Dorsolateral prefrontal cortex (tissue), 122 donors: ENCODE measurements at places on chromosomes 6 and 20.

- no peak for DNase-seq
These were observed 213.8 kb upstream of the AGPAT4 start for GRCh38 chr6:161487694-161488093.

- no peak for DNase-seq
These were observed 37.7 kb downstream of the PEX7 start for GRCh38 chr6:136860043-136860442.

- no peak for DNase-seq
These were observed 5.6 kb downstream of the ZMYND8 start for GRCh38 chr20:47350691-47351545.

DNA sequence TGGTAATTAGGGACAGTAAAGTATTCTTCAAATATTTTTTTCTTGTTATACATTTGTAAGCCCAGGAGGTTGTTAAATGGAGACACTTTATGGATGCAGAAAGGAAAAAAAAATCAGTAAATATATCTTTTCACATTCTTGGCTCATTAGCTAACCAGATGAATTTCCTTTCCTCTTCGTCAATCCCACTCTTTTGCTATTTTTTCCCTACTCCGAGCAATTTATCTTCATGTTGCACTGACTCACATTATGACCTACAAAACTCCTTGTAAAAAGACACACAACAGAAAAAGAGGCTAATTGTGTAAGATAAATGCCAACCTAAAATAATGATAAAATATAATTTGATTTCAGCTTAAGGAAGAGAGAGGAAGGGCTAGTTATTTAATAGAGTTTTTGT, 472.9 kb upstream of the ZNF337 start:
- no peak for DNase-seq

- DNase-seq: no peak
These were observed 51.8 kb downstream of the UTRN start for GRCh38 chr6:144336900-144337299.

- no peak for DNase-seq
These were observed 49.6 kb downstream of the DCBLD1 start for GRCh38 chr6:117531809-117532725.

GRCh38 chr20:4812216-4812615, 90.5 kb downstream of the PRND start:
- no peak for DNase-seq

DNA sequence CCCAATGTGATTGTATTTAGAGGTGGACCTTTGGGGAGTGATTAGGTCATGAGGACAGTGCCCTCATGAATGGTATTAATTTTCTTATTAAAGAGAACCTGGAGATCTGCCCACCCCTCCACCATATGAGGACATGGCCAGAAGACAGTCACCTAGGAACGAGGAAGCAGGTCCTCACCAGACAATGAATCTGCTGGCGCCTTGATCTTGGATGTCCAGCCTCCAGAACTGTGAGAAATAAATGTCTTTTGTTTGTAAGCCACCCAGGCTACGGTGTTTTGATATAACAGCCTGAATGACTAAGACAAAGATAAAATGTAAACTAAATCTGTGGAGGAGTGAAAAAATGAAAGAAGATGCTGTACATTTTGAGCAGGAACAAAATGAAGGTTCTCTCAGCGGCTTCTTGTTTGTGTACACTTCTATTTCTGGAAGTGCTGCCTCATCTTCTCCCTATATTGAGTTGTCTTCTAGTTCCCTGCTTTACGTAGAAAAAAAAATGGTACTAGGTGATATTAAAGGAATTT, 1.5 kb upstream of the IPCEF1 start:
- no peak for DNase-seq

DNA sequence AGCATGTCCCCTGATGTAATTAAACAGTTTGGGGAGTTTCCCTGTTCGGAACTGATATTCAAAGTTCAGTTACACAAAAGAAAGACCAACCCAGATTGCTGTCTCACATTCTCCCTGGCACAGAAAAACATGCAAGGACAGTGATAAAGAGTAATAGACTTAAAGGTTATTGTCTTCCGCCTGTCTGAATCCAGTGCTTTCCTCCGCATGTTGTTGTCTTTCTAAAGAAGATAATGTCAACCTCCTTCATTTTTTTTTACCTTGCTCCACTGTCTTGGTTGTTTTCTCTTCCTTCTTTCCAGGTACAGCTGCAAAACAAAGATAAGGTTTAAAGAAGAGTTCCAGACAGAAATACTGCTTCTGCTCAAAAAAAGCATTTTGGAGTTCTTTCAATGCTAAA, 284.5 kb downstream of the TRDN start:
- no peak for DNase-seq

- no peak for DNase-seq
These were observed 7.0 kb upstream of the ZNFX1 start for GRCh38 chr20:49284818-49285217.

GRCh38 chr20:18313411-18313810, 25.1 kb downstream of the ZNF133 start:
- DNase-seq: no peak
